ENCODE measurements at places on chromosomes 7 and 10.

DNA sequence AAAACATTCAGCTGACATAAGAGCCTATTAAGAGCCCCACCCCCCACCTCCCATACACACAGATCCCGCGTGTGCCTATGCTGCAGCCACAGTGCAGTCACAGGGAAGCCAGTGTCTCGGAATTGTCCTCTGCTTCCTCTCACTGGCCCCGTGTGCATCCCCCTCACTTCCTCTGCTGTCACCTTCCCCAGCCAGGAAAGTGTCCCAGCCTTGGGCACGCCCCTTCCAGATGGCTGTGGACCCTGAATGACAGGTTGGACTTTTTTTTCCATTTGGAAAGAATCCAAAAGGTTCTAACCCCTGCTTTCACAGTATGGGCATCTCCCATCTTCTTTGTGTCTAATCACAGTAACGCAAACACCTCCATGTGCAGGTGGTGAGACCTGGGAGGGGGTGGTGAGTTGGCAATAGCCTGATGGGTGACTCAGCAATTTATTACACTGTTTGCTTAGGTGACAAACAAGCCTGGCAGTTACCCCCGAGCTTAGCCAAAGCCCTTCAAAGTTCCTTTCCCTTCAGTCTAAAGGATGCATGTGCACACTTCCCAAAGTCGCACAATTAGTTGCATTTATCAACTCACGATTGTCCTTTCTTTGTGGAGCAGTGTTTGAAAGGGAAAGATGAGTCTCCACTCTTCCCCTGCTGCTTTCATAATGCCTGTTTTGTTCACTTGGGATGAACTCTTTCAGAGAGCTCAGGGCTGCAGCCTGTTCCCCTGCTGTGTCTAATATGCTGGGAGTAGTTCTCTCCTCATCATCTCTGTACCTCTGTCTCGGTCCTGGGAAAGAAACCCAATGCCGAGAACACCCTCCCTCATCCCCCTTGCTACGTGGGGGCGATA is 67.5 kb upstream of the EFCAB10 start:
- no peaks in the 10 kb centered on the region for H3K27me3 ChIP-seq
- H3K27ac ChIP-seq: no peak overlapping the region
- no peak for DNase-seq
- H3K4me3 ChIP-seq: no peak overlapping the region
- no peaks in the 10 kb centered on the region for H3K4me1 ChIP-seq
- H3K36me3 ChIP-seq: no peaks in the 10 kb centered on the region

DNA sequence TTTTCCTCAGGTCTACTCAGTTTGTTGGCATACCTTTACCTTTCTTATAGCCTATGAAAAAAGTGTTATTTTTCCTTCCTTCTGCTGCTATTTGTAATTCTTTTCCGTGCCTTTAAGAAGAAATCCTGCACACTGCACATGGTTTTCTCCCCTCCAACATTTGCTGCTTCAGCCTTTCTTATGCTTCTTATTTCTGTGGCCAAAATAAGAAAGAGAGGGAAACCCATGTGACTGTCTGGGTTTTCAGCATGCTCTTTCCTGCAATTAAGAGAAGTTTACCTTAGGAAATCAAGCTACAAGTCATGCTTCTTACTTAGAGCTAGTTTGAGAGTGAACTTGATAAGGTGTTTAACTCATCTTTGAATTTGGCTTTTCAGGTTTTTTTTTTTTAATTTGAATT is 11.0 kb downstream of the TBC1D12 start:
- DNase-seq: no peak
- no peaks in the 10 kb centered on the region for H3K36me3 ChIP-seq
- no peaks in the 10 kb centered on the region for H3K4me1 ChIP-seq
- no peak overlapping the region for H3K4me3 ChIP-seq

DNA sequence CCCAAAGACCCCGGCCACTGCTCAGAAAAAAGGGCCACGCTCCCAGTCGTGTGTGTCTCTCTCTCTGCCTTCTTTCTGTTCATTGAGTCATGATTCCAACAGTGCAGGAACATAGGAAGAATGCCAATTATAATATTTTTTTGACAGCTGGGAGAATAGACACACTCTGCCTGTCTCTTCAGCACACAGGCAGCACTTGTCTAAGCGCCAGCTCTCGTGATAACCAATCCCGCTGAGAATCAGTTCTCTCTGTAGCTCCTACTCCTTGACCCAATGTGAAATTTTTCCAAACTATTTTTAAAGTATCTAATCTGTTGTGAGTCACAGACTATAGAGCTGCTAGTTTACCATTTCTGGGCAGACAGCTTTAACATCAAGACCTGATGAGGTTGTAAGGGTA is 145.7 kb upstream of the RHEB start:
- no peaks in the 10 kb centered on the region for H3K27me3 ChIP-seq
- H3K27ac ChIP-seq: no peak overlapping the region
- DNase-seq: no peak
- H3K36me3 ChIP-seq: no peaks in the 10 kb centered on the region
- H3K4me1 ChIP-seq: no peaks in the 10 kb centered on the region

DNA sequence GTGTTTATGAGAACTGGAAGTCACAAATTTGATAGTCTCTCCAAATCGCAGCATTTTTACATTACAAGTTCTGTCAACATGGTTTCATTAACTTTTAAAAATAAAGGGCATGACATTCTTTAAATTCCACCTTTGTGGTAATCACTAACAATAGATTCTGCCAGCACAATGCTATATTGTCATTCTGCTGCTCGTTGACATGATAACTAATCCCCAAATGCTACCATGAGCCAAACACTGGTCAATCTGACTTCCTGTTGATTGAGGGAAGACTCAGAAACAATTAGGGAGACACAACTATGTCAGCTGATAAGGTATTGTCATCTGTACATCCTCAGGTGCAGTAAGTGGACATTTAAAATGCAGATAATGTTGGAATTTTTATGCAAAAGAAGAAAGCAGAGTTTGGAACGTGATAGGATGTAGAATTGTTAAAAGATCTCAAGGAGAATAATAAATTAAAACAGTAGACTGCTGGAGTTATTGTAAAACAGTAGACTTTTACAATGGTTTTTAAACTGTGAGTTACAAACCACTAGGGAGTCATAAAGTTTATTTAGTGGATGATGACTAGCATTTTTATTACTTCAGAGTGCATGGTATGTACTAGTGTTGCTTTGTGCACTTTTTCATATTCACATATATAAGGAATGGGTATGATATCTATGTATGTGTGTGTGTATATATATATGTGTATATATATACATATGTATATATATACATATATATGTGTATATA is 126.4 kb upstream of the DKK1 start:
- DNase-seq: no peak
- no peaks in the 10 kb centered on the region for H3K36me3 ChIP-seq
- H3K4me1 ChIP-seq: no peaks in the 10 kb centered on the region
- no peaks in the 10 kb centered on the region for H3K27me3 ChIP-seq

DNA sequence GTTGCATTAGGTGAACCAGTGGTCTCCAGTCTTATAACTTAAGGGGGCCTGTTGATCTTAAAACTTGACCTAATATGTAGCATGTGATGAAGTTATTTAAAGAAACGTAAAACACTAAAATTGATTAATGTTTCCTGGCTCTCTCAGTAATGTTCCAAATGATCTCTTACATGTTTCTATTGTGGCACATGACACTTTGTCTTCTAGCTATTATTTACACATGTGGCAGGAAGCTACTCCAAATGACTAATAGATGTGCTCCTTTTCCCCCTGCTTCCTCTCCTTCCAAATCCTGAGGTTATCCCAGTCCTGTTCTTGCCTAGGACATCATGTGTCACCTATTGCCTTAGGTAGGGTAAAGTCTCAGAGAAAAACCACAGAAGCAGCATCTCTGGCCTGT is 89.4 kb downstream of the FAS start:
- no peaks in the 10 kb centered on the region for H3K27me3 ChIP-seq
- H3K4me1 ChIP-seq: peaks cover 10% of the 10 kb centered on the region
- H3K4me3 ChIP-seq: no peak overlapping the region
- no peak overlapping the region for H3K27ac ChIP-seq
- no peaks in the 10 kb centered on the region for H3K36me3 ChIP-seq
- DNase-seq: no peak

DNA sequence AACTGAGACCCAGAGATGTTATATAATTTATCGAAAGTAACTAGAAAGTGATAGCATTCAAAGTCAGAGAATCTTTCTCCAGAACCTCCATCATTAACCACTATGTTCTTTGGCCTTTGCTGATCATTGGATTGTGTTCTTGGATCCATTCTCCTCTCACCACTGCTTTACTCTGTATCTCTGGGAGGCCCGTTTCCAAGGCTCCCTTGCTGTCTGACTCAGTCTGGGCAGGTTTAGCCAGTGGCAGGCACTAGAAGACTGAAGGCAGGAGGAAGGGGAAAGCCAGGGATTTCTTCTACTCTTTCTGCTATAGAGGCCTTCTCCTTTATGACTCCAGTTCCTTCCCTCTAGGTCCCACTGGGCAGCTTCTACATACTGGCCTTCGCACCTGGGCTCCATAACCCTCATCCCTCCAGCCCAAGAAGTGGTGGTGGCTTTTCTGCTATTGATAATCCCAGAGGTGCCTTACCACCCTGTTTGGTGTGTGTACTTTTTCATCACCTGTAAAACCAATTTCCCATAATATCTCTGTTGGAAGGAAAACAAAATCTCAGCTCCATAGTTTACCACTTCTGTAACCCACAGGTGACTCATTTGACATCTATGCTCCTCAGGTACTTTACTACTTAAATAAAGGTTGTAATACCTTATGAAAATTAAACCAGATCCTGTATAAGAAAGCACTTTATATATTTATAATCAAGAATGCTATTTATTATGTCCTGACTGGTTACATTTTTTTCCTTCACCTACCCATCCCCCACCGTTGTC is 36.0 kb downstream of the BCAP29 start:
- no peaks in the 10 kb centered on the region for H3K4me1 ChIP-seq
- DNase-seq: no peak
- H3K27ac ChIP-seq: no peak overlapping the region
- peaks cover 3% of the 10 kb centered on the region for H3K36me3 ChIP-seq
- H3K27me3 ChIP-seq: no peaks in the 10 kb centered on the region
- no peak overlapping the region for H3K4me3 ChIP-seq

GRCh38 chr10:70958396-70958795 is 70.0 kb upstream of the PCBD1 start:
- H3K27me3 ChIP-seq: peaks cover 1% of the 10 kb centered on the region
- DNase-seq: no peak

- no peaks in the 10 kb centered on the region for H3K27me3 ChIP-seq
- no peak for DNase-seq
- H3K4me3 ChIP-seq: no peak overlapping the region
These were observed 22.4 kb downstream of the TLL2 start for GRCh38 chr10:96491303-96491702.

- H3K36me3 ChIP-seq: peaks cover 24% of the 10 kb centered on the region
- DNase-seq: no peak
- no peak overlapping the region for H3K4me3 ChIP-seq
- H3K27ac ChIP-seq: no peak overlapping the region
- H3K27me3 ChIP-seq: no peaks in the 10 kb centered on the region
These were observed 9.3 kb upstream of the SPOCK2 start for GRCh38 chr10:72097448-72098300.

- no peak overlapping the region for H3K27ac ChIP-seq
- H3K4me1 ChIP-seq: no peaks in the 10 kb centered on the region
- no peaks in the 10 kb centered on the region for H3K27me3 ChIP-seq
These were observed 156.7 kb downstream of the TWIST1 start for GRCh38 chr7:18960725-18961124.

DNA sequence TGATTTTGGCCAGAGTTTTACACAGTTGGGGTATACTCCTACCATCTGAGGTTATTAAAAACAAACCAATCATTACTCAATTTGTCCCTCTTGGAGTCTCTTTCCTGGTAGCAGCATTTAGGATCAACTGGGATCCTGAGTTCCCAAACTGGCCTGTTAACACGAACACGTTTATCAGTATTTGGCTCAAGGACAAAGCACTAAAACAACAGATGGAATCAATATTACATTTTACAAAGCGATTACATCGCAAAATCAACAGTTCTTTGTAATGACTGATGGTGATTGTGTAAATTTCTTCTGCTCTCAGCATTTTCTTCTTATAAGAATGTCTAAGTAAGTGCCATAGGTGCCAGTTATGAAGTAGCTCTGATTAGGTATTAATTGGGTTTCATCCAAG is 582.9 kb upstream of the ANKRD30A start:
- no peak overlapping the region for H3K27ac ChIP-seq
- no peaks in the 10 kb centered on the region for H3K4me1 ChIP-seq
- H3K4me3 ChIP-seq: no peak overlapping the region
